GM12878 (cell line): ENCODE measurements at places on chromosomes 3 and 15.
A peak's percentile ranks its signal among the peaks of the same experiment; 100 is the strongest.

DNA sequence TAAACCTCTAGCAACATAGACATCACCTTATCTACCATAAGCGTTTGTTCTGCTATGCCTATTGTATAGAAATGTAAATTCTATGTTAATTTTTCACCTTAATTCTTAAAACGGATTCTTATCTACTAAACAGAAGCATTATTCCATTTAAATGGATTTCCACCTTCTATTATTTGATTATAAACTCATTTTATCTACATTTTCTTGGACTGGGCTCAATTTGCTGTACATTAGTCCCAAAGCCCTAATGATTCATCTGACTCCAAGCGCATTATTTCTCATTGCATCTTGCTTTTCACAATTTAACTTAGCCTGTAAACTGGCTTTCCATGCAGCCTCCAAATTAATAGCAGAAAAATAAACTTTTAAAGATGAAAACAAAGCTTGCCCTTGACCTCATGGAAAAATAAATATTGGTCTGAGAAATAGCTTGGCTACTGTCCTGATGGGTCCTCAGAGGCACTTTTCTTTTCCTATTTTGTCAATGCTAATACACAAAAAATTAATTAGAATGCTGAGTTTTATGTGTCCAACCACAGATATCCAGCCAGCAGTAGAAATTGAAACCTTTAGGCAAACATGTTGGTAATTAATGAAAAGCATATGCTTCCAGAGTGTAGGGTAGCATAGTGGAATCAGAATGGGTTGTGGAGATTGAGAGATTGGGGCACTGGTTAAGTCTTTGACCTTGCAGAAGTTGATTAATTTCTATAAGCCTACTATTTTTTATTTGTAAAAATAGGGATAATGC is 81.4 kb upstream of the CFAP20DC start:
- DNase-seq: no peak

- DNase-seq: no peak
These were observed 39.3 kb upstream of the UACA start for GRCh38 chr15:70802629-70803028.

DNA sequence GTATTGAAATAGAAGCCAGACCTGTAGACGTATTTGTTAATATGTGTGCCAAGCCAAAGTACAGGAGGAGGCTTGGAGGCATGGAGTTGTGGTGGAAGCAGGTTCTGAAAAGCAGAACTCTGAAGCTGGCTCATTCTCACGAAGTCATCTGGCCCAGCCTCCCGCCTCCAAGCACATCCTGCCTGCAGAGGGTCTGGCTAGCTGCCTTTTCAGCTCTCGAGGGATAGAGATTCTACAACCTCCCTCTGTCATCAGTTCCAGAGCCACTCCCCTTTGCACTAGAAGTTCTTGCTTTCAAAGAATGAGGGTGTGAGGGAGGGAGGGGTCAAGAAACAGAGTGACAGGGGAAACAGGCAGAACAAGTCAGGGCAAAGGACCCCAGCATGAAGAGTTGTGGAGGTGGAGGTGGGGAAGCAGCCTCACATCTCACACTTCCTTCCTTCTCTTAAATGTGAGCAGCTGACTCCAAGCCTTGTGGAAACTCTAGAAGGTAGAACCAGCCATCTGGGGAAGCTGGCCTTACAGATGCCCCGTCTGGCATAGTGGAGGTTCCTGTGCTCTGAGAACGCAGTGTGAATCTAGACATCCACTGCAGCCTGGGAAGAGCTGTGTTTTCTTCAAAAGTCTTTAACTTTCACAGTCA is 95.3 kb downstream of the SLC49A4 start:
- DNase-seq: peak; percentile 19

GRCh38 chr15:28933710-28934445 is 48.1 kb downstream of the APBA2 start:
- no peak for DNase-seq

GRCh38 chr15:68114840-68115239 is 60.7 kb downstream of the PIAS1 start:
- no peak for DNase-seq
